ENCODE measurements at places on chromosomes 2 and 18.

- DNase-seq, result no peak
These were observed 145.9 kb downstream of the GREB1L start for GRCh38 chr18:21387886-21388285.

DNA sequence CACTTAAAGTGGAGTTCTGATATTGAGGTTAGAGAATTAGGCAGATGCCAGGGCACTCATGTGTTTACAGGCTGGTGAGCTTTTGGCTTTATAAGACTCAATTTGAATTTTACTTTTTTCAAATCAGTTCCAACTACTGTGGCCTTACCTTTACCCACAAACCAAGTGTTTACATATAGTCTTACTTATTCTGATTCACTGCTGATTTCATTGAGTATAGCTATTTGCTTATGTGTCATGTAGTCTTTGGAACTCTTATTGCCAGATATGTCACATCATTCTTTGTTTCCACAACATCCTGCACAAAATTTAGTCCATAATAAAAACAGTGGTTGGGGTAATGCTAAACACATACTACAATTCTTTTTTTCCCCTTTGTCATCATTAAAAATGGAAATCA is 96.5 kb downstream of the XIRP2 start:
- DNase-seq, result no peak

GRCh38 chr2:110157153-110157793 is 41.7 kb upstream of the MALL start:
- no peak for DNase-seq

GRCh38 chr2:237330541-237330940 is 83.4 kb downstream of the COL6A3 start:
- DNase-seq, result no peak

- no peak for DNase-seq
These were observed 222.5 kb upstream of the COPS8 start for GRCh38 chr2:236862961-236863728.

DNA sequence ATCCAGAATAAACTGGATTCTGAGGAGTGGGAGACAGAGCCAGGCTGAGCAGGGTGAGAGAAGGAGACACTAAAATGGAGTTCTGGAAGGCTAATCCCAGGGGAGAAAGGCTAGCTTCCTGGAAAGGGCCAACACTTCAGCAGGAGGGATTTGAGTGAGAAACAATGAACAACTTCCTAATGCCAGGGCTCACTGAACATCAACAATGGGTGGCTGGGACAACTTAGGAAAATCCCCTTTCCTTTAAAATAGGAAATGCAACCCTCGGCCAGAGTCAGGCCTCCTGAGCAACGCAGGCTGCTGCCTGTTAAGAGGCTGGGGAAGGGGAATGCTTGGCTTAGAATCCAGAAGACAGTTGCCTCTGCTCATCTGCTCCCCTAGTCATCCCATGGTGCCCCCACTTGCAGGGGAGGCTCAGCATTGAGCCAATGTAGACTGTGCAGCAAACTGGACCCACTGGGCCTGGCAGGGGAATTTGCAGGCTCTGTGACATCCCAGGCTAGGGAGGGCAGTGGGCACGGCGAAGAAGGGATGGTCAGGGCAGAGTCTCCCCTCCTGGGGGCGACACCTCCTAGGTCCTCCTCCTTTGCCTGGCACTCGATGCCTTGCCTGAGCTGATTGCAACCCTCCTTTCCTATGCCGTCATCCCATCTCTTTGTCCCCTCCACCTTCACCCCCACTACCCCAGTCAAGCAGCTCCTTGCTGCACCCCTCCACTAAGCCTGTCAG is 182.5 kb downstream of the TNS1 start:
- no peak for DNase-seq

DNA sequence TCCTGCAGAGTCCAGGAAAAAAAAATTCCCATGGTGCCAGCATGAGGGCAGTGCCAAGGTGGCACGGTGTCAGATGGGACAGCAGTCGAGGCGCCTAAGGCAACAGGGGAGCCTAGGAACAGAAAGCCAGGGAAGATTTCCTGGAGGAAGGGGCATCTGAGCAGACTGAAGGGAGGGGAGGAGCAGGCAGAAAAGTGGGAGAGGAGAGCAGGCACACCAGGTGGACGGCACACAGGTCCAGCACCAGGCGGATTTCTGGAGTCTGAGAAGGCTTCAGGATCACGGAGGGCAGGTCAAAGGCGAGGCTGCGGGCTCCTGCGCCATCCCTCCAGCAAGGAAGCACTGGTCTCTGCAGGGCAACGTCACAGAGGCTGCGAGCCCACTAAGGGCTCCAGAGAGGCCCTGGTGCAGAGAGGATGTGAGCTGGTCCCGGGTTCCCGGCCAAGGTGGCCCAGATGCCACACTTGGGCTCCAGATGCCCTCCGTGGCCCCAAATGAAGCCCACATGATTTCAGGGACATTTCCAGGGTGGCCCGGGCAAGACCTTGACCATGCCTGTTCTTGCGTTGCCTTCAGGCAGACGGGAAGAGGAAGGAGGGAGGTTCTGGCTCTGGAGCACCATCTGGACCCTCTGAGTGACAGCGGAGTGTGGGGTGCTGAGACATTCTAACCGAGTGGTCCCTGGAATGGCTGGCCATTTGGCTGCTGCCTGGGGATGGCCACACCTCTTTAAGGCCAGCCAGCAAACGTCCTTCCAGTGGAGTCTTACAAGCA is 4.1 kb downstream of the HS6ST1 start:
- DNase-seq, result no peak

DNA sequence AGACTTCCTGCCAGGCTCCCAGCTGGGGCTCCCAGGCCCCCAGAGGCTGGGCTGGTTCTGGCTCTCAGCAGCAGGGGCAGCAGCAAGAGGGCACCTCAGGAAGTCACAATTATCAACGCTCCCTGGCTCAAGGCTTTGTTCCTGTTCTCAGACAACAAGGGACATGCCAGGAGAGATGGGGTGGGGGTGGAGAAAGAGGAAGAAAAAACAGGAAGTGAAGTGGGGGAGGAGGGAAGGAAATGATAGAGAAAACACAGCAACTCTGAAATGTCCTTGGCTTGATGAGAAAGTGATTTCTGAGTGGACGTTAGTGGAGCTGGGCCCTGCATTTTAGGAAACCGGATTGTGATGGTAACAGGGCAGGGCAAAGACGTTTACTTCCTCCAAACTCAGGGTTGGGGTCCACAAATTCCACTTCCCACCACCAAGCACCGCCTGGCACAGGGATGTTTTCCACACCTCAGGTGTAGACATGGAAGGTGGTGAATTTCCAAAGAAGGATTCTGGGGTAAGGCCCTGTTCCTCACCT is 40.4 kb downstream of the CYRIA start:
- DNase-seq, result no peak
